CMK (cell line): ENCODE measurements at places on chromosomes 1 and 21.

DNA sequence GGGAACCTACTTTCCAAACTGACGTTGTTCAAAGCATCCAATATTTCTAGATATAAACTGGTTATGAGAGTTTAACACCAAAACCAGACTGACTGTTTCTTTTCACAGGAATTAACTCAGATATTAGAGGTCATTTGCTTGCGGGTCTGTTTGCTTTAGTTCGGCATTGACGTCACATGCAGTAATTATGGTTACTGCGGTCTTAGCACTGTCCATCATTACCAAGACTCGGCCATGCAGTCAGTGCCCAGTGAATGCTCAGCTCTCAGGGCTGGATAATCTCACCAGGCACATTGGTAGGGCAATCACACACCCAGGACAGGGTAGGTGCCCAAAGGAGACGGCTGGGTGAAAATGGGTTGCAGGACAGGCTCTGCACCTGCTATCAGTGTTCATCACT, 9.9 kb upstream of the F3 start:
- DNase-seq: no peak

DNA sequence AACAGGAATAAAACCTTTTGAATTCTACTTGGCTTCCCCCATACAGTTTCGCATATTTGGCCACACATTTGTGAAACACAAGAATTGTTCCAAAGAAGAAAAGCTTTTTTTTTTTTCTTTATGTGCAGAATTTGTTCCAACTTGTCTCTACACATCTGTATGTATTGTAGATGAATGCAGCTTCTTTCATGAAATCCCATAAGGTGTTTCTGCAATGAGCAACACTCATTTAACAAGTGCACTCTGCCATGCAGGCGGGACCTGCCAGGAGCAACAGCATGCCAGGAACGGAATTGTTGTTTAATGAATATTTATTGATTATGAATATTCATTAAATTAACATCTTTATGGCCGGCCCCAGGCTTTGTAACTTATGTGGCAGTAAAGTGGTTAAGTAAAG, 1075.0 kb downstream of the TTLL7 start:
- DNase-seq: no peak

GRCh38 chr1:1137256-1138045, 21.6 kb upstream of the C1orf159 start:
- peak; percentile 60 for DNase-seq

GRCh38 chr1:234721476-234722269, 111.7 kb upstream of the IRF2BP2 start:
- no peak for DNase-seq

DNA sequence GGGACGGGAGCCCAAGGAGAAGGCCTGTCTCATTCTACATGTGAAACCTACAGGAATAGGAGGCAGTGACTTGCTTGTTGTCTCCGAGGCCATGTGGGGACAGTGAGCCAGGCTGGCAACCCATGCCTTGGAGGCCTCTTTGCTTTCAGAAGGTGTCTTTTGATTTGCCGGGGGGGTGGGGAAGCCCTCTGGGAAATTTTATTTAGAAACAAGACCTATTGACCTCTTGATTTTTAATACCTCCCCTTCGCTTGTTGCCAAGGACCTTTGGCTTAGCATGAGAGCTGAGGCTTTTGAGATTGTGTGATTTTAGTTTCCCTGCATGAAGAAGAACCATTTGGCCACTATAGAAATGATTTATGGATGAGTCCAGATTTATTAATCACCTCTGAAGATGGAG, 4.1 kb downstream of the ARMH1 start:
- no peak for DNase-seq

DNA sequence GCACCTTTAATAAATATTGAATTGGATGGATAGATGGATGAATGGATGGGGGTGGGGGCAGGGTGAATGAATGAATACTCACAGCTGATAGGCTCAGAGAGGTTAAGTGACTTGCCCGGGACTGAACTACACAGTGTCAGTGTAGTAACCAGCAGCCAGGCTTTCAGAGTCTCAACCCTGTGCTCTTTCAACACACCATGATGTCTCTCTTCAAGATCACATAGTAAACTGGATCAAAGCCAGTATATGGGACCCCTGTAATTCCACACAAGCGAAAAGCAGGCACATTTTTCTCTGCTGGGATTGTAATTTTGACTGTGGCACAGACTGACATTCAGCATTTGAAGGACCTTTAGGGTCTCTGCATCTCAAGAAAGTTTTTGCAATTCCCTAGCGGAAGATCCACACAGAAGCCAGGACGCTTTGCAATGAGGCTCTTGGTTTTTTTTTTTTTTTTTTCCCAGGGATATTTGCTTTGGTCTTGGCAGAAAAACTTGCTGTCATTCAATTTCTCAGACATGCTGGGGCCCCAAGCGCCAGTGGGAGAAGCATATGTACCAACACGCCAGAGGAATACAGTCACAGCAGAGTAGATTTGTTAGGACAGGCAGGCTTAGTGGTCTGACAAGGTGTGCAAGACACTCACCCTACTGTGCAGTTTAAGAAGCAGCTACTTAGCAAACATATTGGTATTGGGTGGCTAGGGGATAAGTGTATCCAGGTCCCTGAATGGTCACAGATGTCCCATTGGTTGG, 213.1 kb upstream of the CAMK1G start:
- no peak for DNase-seq

DNA sequence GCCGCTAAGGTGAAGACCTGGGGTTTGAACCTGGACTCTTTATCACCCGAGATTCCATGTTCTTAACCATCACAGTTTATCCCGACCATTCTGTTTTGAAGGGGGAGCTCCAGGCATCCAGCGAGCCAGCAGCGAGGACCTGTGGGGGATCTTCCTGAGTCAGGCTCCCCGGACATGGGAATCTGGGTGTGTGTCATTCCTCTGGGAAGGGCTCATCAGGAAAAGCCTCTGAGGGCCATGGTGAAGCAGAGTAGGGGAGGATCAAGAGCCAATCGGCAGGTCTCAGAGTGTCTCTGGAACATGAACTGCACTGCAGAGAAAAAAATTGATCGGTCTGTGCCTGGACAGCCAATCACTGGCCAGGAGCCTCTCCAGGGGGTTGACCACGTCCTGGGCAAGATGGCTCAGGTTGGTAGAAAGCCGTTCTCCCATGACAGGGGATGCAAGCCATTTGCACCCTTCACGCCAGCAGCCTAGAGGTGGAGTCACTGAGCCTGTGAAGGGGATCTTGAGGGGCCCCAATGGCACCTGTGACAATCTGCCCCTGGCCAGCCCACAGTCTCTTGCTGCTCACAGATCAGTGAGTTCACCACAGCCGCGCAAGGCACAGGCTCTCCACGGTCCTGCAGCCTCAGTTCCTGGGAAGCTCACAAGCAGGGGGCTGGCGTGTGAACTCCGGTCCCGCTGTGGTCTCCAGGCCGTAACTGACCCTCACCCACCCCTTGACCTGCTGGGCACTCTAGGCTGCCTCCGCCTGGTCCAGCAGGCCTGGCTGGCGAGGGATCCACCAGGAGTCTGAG, 20.4 kb upstream of the ACTRT2 start:
- DNase-seq: no peak
